Peyer's patch (tissue), 4 donors: ENCODE measurements at places on chromosomes 1 and 21. TPM values are rescaled to one million over a fixed set of nuclear protein-coding genes. Genes with fewer than 3 reads are reported as not detected.

The GJA9 gene
- not detected for total RNA-seq

The FCRL1 gene
- total RNA-seq, result 6.2 TPM

The SLC50A1 gene
- 49.4 TPM for total RNA-seq

The SH3D21 gene
- 20.6 TPM for total RNA-seq

The CD244 gene
- 0.80 TPM for total RNA-seq

The MROH9 gene
- total RNA-seq, result not detected

The CTXND2 gene
- total RNA-seq, result not detected

The SLC2A5 gene
- total RNA-seq, result 335 TPM

The RGS5 gene
- 29.2 TPM for total RNA-seq

The ZFYVE9 gene
- 23.8 TPM for total RNA-seq

The TIE1 gene
- total RNA-seq, result 6.4 TPM

The ST6GALNAC5 gene
- total RNA-seq, result 5.1 TPM

The INAVA gene
- 331 TPM for total RNA-seq

The OR2L5 gene
- not detected for total RNA-seq

The FCRL5 gene
- total RNA-seq, result 6.3 TPM

The TP73 gene
- not detected for total RNA-seq

The FCER1G gene
- total RNA-seq, result 5.1 TPM

The FCAMR gene
- not detected for total RNA-seq

The RGS4 gene
- total RNA-seq, result not detected
